Ovary (tissue), 10 donors: ENCODE measurements at places on chromosomes 13 and 19.

DNA sequence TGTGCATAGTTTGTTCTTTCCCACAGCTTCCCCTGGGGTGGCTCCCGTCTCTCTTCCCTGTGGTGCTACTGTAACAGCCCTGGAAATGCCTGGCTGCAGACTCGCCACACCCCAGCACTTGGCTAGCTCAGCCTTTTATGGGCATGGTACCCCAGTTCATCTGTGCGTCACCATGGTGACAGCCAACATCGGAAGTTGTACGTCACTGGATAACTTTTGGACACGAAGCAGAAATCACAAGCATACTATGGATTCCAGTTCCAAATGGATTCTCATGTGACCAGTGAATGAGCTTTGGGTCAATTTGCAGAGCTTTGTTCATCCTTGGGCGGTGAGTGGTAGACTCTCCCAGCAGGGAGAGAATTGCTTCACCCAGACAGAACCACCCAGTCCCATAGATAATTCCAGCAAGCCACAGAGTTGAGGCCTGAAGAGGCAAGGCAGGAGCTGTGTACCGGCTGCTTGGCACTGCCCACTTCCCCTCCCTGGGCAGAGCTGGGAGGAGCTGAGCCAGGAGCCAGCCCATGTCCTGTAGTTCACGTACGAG is 54.4 kb downstream of the COL4A2 start:
- no peak for DNase-seq

- DNase-seq = no peak
Observed at GRCh38 chr13:29907670-29908069, 57.3 kb upstream of the UBL3 start.

DNA sequence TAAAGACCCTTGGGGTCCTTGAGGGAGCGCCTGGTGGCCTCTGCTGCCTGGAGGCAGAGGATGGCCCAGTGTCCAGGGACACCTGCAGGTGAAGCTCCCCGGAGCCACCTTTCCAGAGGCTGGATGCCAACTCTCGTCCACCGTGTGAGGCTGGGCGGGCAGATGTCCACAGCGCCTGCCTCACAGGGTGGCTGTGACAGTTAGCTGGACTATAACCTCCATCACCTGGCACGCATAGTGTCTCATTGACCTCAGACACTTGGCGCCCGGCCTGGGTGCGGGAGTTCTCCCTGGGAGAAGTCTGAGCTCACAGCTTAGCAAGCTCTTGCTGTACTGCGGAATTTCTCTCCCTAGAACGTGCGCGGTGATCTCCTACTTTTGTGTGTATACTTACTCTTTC is 9.8 kb downstream of the BICRA start:
- DNase-seq = peak; percentile 66

DNA sequence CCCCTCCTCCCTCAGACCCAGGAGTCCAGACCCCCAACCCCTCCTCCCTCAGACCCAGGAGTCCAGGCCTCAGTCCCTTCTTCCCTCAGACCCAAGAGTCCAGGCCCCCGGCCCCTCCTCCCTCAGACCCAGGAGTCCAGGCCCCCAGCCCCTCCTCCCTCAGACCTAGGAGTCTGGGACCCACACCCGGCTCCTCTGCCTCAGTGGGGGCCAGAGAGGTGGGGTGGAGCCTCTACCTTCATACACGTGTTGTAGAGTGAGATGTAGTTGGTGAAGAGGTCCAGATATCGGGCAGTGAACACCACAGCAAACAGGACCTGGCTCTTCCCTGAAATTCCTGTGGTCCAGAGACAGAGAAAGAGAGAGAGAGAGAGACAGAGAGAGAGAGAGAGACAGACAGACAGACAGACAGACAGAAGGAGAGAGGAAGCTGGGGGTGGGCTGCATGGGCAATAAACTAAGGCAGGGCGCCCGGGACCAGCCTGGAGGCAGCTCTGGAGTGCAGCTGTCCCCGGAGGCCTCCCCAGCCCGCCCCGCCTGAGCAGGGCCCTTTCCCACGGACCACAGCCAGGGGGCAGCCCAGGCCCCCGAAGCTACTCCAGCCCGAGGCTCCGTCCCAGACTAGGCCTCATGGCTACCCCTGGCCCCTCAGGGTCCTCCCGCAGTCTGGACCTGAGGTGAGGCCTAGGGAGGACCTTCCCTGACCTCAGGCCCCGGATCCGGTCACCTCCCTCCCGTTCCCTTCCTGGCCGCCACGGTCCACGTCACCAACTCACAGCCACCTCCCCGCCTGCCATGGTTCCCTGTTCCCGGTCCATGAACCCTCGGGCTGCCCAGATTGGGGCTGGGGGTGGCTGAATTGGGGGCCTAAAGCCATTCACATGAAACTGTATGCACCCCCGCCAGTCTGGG is 907 bp downstream of the KDELR1 start:
- DNase-seq = peak; percentile 74

GRCh38 chr13:77207943-77208342 is 119.0 kb downstream of the MYCBP2 start:
- no peak for DNase-seq

DNA sequence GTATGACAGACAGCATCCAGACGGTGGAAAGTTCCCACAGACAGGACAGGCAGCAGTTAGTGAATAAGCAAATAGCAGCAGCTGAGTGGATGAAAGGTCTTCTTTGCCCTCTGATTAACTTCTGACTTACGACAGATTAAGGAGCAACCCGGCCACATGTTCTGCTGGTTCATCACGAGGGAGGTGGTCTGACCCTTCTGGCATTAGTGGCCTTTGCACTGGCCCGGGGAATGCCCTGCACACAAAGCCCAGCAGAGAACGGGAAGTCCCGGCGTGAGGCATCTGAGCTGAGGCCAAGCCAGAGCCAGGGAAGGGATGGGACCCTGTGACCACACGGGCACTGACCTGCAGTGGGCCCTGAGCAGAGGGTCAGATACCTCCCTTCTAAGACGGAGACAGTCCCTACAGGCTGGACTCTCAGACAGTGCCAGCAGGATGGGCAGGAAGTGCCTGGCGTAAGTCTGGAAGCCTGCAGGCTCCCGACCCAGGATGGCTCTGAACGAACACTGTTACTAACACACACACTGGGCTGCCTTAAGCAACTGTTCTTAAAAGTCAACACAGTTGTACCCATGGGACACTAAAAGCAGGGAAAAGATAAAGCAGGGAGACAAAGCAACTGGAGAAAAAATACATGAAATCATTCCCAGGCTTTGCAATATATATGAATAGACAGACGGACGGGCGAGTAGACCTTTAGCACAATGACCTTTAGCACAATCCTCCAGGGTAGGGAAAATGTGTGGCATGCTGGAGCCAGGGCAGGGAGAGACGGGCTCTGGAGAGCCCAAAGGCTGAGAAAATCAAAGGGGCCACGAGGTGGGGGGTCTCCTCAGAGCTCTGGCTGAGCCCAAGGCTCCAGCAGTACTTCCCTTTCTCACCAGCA is 6.3 kb downstream of the C19orf12 start:
- DNase-seq = peak; percentile 34

DNA sequence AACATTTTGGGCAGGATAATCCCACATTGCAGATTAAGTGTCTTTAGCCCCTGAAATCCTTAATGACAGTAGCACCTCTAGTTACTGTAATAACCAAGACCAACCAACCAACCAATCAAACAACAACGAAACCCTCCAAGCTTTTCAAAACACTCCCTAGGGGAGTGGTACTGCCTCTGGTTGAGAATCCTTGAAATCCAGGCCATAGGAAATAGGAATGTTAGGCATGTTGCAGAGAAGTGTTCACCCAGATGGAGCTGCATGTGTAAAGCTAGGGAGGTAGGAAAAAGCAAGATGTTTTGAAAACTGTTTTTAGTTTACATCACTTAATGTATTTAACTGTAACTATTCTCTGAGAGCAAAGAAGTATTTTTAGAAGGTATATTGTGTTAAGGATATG is 4.5 kb downstream of the LACC1 start:
- no peak for DNase-seq

DNA sequence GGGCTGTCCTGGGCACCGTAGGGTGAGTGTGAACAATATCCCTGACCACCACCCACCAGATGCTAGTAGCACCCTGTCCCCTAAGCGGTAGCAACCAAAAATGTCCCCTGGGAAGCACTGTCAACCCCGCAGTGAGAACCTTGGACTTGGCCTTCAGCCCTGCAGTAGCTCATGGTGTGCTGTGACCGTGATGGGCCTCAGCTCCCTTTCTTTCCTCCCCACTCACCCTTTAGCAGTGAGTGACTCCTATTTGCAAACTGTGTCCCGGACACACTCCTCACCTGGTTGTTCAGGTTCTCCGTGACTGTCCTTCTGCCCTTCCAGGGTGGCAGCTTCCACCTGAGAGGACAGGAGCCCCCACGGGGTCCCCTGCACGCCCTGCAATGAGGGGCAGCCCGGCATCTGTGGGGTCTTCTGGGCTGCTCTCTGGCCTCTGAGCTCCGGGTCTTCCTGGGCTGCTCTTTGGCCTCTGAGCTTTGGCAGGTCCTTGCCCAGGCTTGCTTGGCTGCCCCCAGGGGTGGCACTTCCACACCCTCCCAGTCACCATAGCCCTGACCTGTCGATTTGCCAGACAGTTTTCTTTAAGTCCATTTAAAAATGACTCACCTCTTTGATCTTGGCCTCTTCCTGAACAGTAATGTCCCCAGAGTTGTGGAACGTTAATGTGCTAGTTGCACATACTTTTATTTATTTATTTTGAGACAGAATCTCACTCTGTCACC is 3.8 kb downstream of the KDM4B start:
- no peak for DNase-seq

DNA sequence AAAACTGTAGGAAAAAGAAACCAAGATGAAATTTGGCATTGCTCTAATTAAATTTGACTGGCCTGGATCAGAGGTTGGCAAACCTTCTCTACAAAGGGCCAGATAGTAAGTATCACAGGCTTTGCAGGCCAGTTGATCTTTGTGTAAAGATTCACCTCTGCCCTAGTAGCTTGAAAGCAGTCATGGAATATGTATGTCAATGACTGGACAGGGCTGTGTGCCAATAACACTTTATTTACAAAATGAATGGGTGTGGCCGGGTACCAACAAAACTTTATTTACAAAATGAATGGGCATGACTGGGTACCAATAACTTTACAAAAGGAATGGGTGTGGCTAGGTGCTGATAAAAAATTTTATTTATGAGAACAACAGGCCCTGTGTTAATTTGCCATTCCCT is 20.0 kb downstream of the SIN3B start:
- DNase-seq = no peak

GRCh38 chr13:79226938-79227337 is 179.1 kb downstream of the RBM26 start:
- no peak for DNase-seq

DNA sequence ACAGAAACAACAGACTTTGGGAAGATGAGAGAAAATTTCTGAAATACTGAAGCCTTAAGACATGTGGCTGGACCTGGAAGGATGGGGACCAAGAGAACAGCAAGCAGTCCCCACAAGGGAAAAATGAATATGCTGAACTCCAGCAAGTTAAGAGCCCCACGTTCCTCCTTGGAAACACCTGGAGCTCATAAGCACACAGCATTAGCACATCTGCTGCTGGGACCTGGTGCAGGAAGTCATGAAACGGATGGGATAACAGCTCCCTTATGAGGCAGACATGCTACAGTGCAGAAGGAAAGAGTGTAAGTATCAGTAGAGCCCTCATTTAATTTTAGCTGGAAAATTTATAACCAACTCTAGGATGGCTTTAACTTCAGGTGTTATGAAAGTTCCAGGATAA is 67.3 kb downstream of the SLC15A1 start:
- DNase-seq = no peak

- DNase-seq = no peak
Observed at GRCh38 chr13:80244574-80244973, 96.4 kb downstream of the SPRY2 start.

DNA sequence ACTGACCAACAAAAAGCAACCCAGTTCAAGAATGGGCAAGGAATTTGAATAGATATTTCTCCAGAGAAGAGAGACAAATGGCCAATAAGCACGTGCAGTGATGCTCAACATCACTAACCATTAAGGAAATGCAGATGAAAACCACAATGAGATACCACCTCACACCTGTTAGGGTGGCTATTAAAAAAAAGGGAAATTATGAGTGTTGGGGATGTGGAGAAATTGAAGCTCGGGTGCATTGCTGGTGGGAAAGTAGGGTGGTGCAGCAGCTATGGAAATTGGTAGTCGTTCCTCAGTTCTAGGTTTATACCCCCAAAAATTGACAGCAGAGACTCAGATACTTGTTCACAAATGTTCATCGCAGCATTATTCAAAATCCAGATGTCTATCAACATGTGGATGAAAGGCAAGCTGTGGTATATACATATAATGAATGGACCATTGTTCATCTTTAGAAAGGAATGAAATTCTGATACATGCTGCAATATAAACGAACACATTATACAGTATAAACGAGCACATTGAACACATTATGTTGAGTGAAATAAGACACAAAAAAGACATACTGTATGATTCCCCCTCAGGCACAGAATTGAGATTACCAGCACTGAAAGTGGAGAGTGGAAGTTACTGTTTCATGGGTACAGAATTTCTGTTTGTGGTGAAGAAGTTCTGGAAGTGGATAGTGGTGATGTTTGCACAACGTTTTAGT is 927 bp downstream of the CHAMP1 start:
- DNase-seq = no peak

DNA sequence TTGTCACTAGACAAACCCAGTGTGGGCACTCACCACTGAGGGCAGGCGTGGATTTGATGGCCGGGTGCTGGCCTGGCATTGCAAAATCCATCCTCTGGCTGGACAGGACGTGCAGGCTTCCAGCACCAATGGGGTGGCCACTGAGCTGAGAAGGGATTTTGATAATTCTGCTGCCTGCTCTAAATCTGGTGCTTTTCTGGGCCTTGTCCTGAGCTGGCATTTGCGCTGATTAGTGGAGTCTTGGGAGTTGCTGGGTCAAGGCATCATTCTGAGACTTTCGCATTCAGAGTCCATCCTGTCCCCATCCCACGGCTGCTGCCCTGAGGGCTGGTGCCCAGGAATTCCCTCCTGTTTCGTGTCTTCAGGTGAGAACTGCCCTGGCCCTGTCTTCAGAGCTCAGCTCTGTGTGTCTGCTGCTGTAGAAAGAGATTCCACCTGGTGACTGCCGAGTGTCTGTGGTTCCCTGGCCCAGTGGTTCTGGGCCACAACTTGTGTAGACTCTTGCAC is 65.9 kb upstream of the MCF2L start:
- DNase-seq = no peak

DNA sequence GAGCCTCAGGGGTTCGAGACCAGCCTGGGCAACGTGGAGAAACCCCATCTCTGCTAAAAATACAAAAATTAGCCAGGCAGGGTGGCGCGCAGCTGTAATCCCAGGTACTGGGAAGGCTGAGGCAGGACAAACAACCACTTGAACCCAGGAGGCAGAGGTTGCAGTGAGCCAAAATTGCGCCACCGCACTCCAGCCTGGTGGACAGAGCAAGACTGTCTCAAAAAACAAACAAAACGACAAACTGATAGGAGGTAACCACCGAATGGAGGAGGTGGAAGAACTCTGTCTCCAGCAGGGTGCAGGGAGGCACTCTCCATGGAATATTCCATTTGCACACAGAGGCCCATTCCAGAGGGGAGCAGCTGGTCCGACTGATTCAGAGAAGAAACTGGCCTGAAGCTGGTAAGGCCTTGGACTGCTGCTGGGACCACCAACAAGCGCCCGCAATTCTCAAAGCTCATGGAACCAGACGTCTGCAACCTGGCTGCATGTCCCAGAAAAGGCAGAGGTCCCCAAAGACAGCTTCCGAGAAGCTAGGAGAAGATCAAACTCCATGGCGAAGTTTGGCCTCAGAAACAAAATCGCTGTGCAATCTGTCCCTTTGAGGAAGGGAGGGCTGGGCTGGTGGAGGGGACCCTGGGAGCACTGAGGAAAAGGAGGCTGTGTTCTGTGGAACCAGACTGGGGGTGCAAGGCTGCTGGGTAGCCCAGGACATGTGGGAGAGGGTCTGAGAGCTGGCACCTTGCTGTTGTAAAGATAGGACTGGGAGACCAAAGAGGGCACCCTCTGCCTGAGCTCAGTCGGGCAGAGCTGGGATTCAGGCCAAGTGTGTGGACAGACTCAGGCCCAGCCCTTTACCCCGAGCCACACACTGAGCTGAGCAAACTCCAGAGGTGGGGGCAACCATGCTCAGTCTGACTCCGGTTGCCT is 35.2 kb downstream of the SLC25A42 start:
- no peak for DNase-seq
